ENCODE measurements at places on chromosomes 11 and 22. TPM values are rescaled to one million over a fixed set of nuclear protein-coding genes. Genes with fewer than 3 reads are reported as not detected.

UBASH3B gene
- total RNA-seq: 1.7 TPM

MIAT gene
- total RNA-seq: 2.0 TPM

TPCN2 gene
- 4.2 TPM for total RNA-seq

OR51F1 gene
- total RNA-seq: not detected

DNA sequence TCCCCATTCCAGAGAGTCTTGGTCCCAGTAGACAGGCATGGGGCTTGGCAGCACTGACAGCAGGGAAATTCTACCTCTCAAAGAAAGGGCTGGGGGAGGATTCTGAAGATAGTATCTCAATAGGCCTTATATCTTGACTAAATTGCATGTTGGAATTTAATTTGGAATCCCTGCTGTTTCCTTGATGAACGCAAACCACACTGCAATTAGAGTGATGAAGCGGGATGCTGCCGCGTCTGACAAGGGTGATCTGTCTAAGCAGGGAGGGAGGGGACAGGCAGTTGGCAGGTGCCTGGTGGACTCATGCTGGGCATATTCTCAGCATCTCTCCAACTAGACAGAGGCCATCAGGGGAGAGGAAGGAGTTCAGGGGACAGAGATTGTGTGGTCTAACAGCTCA is 48.4 kb downstream of the COMMD9 start:
- DNase-seq: no peak

Data from right atrium auricular region (tissue), 2 donors.